CD4-positive, alpha-beta T cell treated with Interferon alpha-2 for 1 hour (primary cell): ENCODE measurements at places on chromosomes 2 and 18.

DNA sequence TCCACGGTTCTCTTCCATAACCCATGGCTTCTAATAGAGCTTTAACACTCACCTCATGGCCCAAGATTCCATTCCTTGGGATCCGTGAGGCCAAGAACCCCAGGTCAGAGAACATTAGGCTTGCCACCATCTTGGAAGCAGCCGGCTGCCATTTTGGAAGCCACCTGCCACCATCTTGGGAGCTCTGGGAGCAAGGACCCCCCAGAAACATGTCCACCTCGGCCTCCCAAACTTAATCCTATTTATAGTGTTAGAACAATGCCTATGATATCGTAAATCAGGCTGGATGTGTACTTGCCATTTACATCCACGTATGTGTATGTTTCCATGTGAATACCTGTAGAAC is 39.9 kb upstream of the HAAO start:
- DNase-seq, result no peak

- no peak for DNase-seq
Observed at GRCh38 chr18:11482271-11482670, 127.1 kb upstream of the SLC35G4 start.

GRCh38 chr2:41294331-41294730 is 753.5 kb upstream of the PKDCC start:
- DNase-seq, result no peak

DNA sequence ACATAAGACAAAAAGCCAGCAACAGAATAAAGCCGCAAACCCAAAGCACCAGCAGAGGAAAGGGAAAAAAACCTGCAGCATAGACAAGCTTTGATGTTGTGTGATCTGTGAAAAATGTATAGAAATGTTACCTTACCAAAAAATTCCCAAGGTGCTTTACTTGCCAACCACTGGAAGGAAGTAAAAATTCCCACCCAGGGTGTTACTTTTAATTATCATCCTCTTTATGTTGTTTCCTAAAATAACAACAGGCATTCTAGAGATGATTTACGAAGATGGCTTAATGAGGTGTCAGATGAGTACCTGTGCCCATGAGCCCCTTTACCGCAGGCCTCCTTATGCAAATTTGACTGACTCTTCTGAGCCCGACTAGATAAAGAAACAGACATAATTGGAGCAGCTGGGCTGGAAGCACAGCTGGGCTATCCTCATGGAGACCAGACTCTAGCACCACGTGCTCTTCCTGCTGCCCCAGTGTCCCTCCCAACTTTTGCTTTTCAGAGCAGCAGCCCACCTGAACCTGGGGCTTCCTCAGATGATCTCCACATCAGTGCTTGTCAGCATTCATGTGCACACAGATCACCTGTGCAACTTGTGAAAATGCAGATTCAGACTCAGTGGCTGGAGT is 41.5 kb downstream of the SRSF7 start:
- peak; percentile 72 for DNase-seq

DNA sequence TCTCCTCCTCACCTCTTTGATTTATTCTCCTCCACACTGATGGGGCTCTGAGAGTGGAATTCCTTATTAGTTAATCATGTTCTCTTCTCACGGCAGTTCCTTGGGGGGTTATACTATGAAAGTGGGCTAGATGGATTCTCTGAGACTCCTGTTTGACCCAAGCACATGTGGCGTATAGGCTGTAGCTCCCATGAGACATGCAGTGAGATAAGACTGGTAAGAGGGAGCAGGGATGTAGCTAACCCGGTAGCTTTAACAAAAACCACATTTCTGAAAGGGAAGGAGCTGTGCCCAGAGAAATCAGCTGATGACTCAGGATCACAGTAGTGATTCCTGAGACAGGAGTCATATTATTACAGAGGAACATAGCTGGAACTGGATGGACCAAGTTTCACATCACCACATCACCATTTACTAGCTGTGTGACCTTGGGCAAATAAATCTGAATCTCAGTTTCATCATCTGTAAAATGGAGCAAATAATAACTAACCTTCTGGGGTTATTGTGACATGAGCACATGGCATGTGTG is 82.9 kb downstream of the CRIM1 start:
- DNase-seq, result no peak

DNA sequence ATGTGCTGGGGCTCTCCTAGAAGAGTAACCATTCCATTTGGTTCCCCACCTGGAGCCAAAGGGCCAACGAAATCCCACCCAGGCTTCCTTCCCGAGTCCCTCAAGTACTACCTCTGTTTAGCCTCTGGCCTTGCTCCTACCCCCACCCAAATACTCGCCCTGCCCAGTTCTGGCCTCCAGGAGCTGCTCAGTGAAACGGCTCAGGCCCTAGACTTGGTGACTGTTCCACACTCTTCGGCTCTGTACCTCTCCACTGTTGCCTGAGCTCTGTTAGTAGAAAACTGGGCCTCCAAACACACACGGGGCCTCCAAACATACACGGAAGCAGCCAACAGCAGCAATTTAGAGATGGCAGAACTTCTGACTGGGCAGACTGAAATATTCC is 4.2 kb downstream of the OTX1 start:
- DNase-seq, result no peak

- no peak for DNase-seq
Observed at GRCh38 chr2:204143216-204144014, 206.9 kb downstream of the ICOS start.
